ENCODE measurements at places on chromosomes 6 and 20. TPM values are rescaled to one million over a fixed set of nuclear protein-coding genes. Genes with fewer than 3 reads are reported as not detected.

DNA sequence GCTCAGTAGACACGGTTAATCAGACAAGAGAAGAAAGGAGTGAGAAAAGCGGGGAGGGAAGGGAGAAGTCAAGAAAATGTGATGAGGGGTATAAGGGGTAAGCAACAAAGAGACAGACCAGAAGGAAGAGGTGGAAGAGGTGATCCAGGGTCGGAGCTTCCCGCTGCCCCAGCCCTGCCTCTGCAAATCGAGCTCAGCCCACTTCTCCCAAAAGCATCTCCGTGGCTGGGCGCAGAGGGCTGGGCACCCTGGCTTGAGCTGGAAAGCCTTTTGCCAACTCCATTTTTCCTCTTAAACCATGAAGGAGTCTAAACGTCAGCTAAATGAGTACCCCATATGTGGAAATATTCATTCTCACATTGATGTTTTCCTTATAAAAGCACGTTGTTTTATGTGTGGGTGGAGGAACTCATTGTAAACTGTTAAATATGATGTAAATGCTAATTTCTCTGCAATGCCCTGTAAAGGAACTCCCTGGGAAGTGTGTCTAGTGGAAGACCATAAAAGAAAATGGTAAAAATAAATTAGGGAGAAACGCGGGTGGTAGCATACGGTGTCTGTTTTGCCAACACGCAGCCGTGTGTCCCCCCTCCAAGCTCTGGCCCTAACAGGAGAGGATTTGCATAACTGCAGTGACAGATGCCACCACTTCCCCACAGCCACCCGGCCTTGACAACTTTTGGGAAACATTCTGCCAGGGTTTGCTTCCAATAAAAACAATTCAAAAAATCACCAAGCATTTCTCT, 55.2 kb upstream of the MAFB start:
- no peak overlapping the region for H3K27ac ChIP-seq
- H3K4me3 ChIP-seq: no peak overlapping the region
- no peaks in the 10 kb centered on the region for H3K4me1 ChIP-seq
- DNase-seq: no peak

- no peak overlapping the region for H3K27ac ChIP-seq
- H3K4me3 ChIP-seq: no peak overlapping the region
- no peaks in the 10 kb centered on the region for H3K4me1 ChIP-seq
Measured at GRCh38 chr20:50610212-50610718, 81.1 kb downstream of the RIPOR3 start.

GRCh38 chr20:53706008-53706465, 112.4 kb upstream of the ZNF217 start:
- DNase-seq: no peak
- no peak overlapping the region for H3K4me3 ChIP-seq
- H3K4me1 ChIP-seq: no peaks in the 10 kb centered on the region
- H3K27me3 ChIP-seq: no peaks in the 10 kb centered on the region

DNA sequence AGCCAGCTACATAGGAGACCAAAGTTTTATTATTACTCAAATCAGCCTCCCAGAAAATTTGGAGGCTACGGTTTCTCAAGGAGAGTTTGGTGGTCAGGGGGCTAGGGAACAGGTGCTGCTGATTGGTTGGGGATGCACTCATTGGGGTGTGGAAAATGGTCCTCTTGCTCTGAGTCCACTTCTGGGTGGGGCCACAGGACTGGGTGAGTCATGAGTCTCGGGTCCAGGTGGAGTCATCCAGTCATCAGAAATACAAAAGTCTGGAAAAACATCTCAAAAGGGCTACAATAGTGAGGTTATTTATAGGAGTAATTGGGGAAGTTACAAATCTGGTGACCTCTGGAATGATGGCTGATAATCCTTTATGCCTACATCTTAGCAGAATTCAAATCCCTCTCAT, 54.3 kb upstream of the SLC22A16 start:
- no peaks in the 10 kb centered on the region for H3K36me3 ChIP-seq
- H3K4me1 ChIP-seq: peaks cover 28% of the 10 kb centered on the region
- no peak overlapping the region for H3K27ac ChIP-seq
- no peaks in the 10 kb centered on the region for H3K27me3 ChIP-seq

GRCh38 chr6:43761666-43762409, 8.2 kb upstream of the VEGFA start:
- no peak overlapping the region for H3K27ac ChIP-seq
- peaks cover 11% of the 10 kb centered on the region for H3K4me1 ChIP-seq
- peaks cover 5% of the 10 kb centered on the region for H3K36me3 ChIP-seq
- peaks cover 14% of the 10 kb centered on the region for H3K27me3 ChIP-seq

- H3K27ac ChIP-seq: no peak overlapping the region
- H3K4me1 ChIP-seq: peaks cover 18% of the 10 kb centered on the region
- H3K4me3 ChIP-seq: no peak overlapping the region
- H3K27me3 ChIP-seq: no peaks in the 10 kb centered on the region
Measured at GRCh38 chr6:108711071-108711470, 137.2 kb upstream of the ARMC2 start.

The CASS4 gene
- not detected for total RNA-seq

The ULBP3 gene
- 6.3 TPM for total RNA-seq

Measured in MCF 10A (cell line).